Stimulated activated CD8-positive, alpha-beta memory T cell treated with anti-CD3 and anti-CD28 coated beads, Interleukin-4, amount 100 ng/mL, for 1 hour (primary cell): ENCODE measurements at places on chromosomes 13 and 19.

DNA sequence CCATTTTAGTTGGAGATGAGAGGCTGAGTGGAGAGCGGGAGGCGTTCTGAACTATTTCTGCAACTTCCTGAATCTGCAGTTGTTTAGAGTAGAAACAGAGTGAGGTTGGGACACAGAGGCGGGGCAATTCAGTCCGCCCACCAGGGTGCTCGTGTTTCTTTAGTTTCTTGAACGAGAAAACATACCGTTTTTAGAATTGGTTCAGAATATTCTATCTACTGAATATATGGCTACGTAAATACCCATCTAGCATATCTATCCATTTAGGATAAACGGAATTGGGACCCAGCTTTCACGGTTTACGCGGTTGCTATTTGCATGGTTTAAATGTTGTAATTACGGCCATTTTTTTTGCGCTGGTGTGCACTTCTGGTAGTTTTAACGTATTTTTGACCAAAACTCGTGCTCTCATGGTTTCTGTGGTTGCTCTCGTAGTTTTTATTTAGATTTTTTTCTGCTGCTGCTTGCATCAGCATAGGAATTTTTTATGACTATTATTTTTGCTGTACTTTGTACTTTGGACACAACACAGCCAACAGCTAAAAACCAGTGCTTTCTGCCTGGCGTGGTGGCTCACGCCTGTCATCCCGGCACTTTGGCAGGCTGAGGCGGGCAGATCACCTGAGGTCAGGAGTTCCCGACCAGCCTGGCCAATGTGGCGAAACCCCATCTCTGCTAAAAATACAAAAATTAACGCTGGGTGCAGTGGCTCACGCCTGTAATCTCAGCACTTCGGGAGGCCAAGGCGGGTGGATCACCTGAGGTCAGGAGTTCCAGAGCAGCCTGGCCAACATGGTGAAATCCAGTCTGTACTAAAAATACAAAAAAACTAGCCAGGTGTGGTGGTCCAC lies 32.7 kb downstream of the TIMM13 start:
- DNase-seq, result no peak

- no peak for DNase-seq
These were observed 636 bp upstream of the ZNF579 start for GRCh38 chr19:55581145-55581822.

DNA sequence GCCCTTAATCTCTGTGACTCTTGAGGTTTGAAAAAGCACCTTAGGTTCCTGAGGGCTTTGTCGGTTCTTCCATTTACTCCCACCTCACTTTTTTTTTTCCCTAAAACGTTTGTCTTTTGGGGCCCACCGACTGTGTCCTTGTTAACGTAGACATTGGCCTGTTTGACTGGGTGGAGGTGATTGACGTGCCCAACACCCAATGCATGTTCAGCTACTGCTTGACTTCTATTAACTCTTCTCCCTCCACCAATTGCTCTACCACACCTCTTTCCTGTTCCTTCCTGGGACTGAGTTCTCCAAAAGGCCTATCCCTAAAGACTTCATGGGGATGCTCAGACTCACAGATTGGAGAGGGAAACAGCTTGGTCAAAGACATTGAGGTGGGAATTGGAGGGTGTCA lies 17.3 kb downstream of the CKM start:
- DNase-seq, result no peak

DNA sequence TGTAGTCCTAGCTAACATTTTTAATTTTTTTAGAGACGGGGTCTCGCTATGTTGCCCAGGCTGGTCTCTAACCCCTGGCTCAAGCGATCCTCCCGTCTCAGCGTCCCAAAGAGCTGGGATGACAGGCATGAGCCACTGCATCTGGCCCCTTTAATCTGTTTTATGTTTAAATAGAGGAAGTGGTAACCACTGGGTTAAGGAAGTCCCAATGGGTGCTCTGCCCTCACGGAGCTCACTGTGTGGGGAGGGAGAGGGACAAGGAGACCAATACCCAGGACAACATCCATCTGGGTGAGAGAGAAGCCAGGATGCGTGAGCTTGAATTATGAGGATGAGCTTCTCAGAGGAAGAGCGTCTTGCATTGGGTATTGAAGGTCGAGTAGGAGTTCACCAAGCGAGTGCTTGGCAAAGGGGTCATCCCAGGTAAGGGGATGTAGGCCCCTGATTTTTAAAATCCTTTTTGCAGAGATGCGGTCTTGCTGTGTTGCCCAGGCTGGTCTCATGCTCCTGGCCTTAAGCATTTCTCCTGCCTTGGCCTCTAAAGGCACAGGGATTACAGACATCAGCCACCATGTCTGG lies 13.8 kb downstream of the YJU2 start:
- no peak for DNase-seq

DNA sequence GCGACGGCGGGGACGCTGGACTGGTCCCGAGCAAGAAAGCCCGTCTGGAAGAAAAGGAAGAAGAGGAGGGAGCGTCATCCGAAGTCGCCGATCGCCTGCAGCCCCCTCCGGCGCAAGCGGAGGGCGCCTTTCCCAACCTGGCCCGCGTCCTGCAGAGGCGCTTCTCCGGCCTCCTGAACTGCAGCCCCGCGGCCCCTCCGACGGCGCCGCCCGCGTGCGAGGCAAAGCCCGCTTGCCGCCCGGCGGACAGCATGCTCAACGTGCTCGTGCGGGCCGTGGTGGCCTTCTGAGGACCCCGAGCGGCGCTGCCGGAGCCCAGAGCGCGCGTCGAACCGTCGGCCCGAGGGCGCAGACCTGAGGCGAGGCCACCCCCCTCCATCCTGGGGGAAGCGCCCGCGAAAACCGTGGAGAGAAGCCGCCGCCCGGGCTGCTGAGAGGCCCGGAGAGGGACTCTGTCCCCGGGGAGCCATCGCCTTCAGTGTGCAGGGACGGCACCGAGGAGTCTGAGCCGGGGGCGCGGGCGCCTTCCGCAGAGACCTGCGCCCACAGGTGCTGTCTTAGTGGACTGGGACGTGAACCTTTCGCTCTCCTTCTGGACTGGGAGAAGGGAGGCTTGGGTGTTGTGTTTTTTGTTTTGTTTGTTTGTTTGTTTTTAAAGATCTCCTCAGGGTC lies 3.5 kb downstream of the IER2 start:
- no peak for DNase-seq
